Fibroblast of skin of left biceps (primary cell): ENCODE measurements at places on chromosomes 4 and X.

- no peak for DNase-seq
These were observed 25.7 kb downstream of the USP53 start for GRCh38 chr4:119238068-119238722.

DNA sequence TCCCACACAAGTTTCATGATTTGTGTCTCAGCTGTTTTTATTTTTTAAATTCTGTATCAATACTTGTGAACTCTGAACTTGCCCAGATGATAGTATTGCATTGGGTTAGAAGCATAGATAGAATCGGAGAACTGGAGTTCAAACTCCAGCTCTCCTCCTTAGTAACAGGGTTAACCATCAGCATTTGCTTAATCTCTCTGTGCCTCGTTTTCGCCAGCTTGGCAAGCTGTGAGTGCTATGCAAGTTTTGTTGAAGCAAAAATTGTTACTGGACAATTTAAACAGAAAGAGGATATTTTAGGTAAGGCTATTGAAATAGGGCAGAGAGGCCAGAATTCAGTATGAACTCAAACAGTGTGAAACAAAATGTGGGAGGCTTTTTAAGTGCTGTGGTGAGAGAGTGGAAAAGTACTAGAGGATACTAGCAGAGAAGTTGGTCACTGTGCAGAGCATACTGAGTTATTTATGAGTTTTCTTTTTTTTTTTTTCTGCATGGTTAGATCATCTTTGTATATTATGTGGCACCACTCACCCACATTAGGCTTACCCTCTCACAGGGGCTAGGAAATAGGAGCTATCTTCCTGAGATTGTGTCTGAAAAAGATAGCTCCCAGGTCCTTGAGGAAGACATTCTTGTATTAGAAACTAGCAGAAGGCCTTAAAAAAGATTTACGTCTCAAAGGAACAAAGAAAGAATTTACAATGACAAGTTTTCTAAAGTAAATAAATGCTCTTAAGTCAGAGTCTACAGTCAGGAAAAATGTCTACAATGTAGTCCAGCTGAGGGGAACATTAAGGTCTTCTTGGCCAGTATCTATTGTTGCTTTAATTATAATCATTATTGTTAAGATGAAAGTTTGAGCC, 1126.6 kb downstream of the FAT4 start:
- DNase-seq: no peak

GRCh38 chr4:100060765-100061416, 110.8 kb upstream of the H2AZ1 start:
- no peak for DNase-seq

GRCh38 chr4:900073-900472, 32.0 kb downstream of the GAK start:
- no peak for DNase-seq

DNA sequence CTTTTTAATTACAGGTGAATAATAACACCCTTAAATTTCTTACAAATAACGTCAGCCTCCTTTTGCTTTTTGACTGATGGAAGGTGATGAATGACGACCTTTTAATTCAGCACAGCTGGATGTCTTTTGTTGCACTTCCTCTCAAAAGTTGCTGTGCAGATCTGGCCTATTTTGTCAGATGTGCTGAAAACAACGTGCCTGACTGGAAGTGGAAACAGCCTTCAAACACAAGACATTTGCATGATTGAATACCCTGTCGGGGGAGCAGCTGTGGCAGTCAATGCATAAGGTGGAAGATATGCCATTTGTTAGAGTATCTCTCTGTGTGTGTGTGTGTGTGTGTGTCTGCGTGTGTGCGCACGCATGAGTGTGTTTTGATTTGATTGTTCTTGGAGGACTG, 579.7 kb downstream of the SPRY1 start:
- DNase-seq: peak; percentile 40

- no peak for DNase-seq
These were observed 217.1 kb upstream of the ARHGAP24 start for GRCh38 chr4:85257817-85258370.

- no peak for DNase-seq
These were observed 2.7 kb downstream of the AFP start for GRCh38 chr4:73438582-73439215.

DNA sequence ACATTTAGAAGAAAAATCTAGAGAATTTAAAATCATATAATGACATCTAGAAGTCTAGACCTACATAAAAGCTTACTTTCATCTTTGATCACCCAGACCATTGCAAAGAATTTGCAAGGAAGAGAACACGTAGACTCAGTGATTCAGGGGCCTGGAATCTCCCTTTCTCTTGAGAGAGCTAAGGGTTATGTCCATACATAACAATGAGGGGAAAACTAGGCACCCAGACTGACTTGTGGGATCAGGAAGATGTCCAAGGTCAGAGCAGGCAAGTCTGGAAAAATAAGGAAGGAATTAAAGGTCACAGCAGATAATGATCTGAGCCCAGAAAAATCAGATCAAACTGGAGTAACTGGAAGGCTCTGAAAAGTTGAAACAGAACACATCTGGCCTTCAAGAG, 198.4 kb upstream of the SFRP2 start:
- peak; percentile 65 for DNase-seq

- DNase-seq: no peak
These were observed 6.3 kb downstream of the MEPE start for GRCh38 chr4:87838890-87839591.

DNA sequence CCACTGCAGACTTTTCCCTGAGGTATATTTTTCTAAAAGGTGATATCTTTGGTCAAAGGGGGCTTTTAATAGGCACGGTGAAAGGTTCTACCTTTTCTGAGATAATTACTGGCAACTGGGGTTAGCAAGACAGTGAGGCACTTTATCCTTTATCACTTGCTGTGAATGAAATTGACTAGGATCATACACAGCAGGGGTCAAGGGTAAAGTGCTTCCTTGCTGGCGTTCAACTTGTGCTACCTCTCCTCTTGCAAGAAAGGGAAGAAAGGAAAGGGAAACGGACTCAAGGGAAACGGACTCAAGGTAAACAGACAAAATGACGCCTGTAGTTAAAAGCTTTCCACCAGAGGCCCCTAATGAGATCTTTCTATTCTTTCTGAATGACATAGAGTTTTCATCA, 78.6 kb upstream of the RAPGEF2 start:
- DNase-seq: no peak

DNA sequence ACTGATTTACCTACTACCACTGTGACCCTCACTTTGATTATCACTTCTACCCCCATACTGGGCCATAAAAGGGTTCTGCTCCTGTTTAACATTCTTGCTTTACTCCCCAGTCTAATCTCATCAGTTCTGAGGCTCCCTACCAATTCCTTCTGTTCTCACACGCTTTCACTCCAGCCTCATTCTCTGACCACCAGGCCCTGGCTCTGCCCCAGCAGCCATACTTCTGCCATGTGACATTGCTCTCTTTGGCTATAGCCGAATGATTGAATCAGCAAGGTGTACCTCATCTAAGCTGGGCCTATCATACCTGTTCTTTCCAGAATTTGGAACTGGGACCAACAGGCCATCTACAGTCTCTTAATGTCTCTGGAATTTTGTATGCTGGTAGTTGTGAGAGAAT, 14.4 kb upstream of the ELF2 start:
- DNase-seq: no peak

- no peak for DNase-seq
These were observed 100.4 kb downstream of the ITM2A start for GRCh38 chrX:79266702-79267101.

DNA sequence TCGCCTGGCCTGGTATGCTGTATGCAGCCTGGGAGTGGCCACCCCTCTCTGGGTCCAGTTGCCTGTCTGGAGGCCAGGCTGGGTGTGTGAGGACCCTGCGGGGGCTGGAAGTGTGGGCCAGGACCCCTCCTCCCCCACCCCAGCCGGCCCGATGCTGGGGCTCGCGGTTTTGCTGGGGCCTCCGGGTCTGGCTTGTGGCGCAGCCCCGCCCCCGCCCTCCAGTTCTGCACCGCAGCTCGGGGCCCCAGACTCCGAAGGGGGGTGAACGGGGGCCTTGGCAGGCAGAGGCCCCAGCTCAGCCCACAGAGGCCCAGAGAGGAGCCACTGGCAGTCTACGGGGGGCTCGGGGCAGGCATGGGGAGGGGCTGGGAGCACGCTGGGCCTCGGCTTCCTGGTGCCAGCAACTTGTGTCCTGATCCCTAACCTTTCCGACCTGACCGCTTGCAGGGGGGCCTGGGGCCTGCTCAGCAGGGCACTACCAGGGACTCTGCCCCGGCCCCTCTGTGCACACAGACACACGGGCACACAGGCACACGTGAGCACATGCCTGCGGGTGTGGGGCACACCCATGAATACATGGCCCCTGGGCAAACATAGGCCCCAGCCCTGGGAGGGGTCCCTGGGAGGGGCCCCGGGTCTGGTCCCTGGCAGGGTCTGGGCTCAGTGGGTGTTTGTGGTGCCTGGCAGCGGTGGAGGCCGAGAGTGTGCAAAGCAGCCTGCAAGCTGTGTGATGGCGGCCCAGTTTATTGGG, 21.4 kb upstream of the FGFR3 start:
- DNase-seq: no peak

- DNase-seq: no peak
These were observed 43.4 kb upstream of the KLF3 start for GRCh38 chr4:38620527-38621027.

- DNase-seq: no peak
These were observed 6.0 kb upstream of the CWH43 start for GRCh38 chr4:48979914-48980579.

- no peak for DNase-seq
These were observed 2361.2 kb downstream of the ARAP2 start for GRCh38 chr4:33883111-33883510.

DNA sequence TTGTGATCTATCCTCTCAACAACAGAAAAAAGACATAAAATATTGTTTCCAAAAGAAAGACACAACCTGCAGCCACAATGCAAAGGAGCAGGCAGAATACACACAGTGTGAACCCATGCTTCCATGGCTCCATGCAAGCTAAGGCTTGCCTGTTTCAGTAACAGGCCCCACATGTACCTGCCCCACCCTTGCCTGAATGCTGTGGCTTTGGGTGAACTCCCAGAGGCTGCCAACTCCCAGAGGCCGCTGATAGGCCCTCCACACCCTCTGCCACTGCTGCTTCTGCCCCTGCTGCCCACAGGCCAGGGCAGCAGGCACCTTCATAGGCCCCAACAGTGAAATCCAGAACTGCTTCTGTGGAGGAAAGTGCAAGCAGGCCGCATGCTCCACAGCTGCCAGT, 313.9 kb downstream of the CHIC1 start:
- DNase-seq: no peak

- no peak for DNase-seq
These were observed 17.3 kb downstream of the LAMTOR3 start for GRCh38 chr4:99876946-99877345.

- peak; percentile 1 for DNase-seq
These were observed 833.9 kb upstream of the PRKX start for GRCh38 chrX:4547213-4547836.

DNA sequence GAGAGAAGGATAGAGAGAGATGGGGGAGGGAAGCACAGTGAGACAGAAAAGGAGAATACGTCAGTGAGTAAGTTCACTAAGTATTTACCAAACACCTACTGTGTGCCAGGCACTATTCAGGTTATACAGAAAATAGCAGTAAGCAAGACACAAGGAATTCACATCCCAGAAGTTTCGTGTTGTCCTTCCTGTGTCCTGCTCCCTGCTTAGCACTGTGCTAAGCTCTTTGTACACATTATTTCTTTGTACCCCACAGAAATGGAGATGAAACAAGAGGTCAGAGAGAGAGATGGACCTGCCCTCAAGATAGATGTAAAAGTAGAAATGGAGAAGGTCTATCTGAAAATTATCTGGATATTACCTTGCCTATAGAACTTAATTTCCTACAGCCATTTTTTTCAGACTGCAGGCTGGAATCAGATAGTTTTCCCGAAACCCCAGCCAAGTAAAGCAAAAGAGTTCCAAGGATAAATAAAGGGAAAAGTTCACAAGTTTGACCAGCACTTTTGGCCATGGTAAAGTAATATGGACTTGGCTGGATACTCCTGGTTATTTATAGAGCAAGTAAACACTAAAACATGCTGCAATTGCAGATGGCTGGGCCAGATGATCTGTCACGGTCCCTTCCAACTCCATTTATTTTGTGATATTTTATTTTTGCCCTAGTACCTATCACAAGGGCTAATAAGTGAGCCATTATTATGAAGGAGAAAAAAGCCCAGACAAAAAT, 353.7 kb upstream of the SLC7A11 start:
- no peak for DNase-seq

DNA sequence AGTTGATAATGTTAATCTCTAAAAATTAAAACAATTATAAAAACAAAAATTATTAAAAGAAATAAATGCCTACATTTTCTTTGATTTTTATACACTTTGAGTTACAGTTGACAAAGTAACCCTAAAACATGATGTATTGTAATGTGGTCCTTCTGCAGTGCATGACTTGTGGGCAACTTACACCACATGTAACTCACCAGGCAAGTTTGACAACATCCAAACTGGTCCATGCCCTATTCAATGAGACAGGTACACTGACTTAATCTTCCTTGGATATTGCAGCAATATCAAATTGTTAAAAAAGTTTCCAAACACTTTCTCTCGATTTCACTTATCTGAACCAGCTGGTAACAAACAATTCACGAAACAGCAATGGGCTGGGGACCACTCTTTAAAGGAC, 81.5 kb downstream of the FTHL17 start:
- no peak for DNase-seq

GRCh38 chr4:7051905-7052304, 8.7 kb downstream of the TADA2B start:
- no peak for DNase-seq

DNA sequence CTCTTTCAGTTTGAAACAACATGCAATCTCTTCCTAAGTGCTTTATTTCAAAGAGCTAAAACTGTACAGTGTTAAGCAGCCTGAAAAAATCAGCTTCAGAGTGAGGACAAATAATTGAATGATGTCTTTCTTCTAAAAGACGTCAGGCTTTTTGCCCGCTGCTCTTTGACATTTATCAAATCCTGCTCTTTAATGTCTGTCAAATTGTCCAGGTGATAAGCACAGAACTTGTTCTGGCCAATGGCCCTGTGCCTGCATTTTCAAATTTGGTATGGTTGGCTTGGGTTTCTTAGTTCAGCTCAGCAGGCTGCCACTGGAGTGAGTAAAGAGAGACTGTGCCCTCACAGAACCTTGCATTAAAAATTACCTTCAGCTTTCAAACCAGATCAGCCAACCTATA, 712.9 kb upstream of the LCORL start:
- DNase-seq: no peak

GRCh38 chr4:139227729-139228404, 50.8 kb upstream of the ELF2 start:
- DNase-seq: no peak

GRCh38 chrX:118360429-118361125, 14.7 kb downstream of the WDR44 start:
- no peak for DNase-seq

- no peak for DNase-seq
These were observed 691.5 kb upstream of the POU3F4 start for GRCh38 chrX:82816562-82816961.
